ENCODE measurements at places on chromosomes 7 and 10. TPM values are rescaled to one million over a fixed set of nuclear protein-coding genes. Genes with fewer than 3 reads are reported as not detected.

Gene HEPACAM2
- 0.09 TPM for polyA plus RNA-seq

Gene FRAT2
- polyA plus RNA-seq, result 4.8 TPM

DNA sequence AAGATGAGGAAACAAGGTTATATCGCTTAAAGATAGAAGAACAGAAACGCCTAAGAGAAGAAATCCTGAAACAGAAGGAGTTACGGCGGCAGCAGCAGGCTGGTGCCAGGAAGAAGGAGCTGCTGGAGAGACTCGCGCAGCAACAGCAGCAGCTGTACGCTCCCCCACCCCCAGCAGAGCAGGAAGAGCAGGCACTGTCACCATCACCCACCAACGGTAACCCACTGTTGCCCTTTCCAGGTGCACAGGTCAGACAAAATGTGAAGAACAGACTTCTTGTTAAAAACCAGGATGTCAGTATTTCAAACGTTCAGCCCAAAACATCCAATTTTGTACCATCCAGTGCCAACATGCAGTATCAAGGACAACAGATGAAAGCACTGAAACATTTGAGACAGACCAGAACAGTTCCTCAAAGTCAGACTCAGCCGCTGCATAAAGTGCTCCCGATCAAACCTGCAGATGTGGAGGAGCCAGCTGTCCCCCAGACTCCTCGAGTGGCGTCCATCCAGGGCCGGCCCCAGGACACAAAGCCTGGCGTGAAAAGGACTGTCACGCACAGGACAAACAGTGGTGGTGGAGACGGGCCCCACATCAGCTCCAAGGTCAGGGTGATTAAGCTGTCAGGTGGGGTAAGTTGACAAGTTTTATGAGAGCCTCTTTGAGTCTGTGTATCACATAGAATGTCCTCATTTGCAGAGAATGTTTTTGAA, 67.1 kb downstream of the SHH start:
- no peak for DNase-seq

DNA sequence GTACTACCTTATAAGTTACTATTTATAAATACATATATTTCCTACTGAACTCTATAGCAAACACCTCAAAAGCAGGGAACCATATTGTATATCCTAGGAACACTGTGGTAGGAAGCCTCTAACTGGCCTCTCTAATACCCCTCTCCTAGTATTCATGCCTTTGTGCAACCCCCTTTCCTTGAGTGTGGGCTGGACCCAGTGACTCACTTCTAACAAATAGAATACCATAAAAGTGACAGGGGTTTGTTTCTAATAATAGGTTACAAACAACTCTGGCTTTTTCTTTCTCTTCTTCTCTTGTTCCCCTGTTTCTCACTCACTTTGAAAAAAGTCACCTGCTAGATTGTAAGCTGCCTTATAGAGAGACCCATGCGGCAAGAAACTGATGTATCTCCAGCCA, 51.6 kb upstream of the MACC1 start:
- no peak for DNase-seq

DNA sequence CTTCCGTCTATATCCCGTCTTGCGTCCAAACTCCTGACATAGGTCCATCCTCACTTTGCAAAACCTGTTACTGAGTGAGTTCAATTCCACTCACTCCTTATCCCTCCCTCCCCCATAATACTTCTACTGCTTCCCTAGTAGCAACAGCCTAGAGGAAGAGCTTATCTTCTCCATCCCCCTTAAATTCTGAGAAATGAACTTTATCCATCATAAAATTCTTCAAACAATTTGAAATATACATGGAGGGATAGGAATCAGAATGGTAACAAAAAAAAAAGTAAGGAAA, 27.6 kb downstream of the SEMA3C start:
- DNase-seq, result no peak
